ENCODE measurements at places on chromosomes 6 and 20.

DNA sequence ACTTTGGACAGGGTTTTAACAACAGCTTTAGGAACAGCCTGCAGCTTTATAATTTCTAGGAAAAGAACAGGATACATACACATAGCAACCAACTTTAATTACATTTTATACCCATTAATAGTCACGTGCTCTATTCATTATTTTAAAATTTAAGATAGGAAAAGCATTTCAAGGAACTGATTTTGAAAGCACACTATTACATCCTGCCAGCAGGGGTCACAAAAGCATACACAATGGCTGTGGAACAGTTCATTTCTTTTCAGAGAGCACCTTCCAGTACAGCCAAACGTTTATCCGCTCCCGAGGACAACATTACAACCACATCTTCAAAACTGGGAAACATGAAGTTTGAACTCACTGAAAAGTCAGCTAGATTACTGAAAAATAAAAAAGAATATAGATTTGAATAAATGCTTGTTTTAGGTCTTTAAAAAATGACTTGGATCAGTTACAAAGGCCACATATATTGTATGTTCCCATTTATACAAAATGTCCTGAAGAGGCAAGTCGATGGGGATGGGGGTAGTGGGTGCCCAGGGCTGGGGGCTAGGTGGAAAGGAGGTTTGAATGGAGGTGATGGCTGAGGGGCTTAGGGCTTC lies 104.6 kb upstream of the EXOC2 start:
- peak; percentile 25 for DNase-seq

DNA sequence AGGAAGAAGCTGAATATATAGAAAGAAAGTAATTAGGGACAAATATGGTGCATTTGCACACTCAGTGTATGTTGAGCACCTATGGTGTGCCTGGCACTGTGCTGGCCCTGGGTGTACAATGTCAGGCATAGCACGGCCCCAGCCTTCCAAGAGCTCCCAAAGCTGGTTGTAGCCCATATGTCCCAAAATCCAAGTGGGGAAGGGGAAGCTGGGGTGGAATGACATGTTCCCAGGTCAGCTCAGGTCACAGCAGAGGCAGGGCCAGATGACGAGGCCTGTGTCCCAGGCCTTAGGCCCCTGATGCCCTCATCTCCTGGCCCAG lies 170.0 kb downstream of the VEGFA start:
- no peak for DNase-seq

DNA sequence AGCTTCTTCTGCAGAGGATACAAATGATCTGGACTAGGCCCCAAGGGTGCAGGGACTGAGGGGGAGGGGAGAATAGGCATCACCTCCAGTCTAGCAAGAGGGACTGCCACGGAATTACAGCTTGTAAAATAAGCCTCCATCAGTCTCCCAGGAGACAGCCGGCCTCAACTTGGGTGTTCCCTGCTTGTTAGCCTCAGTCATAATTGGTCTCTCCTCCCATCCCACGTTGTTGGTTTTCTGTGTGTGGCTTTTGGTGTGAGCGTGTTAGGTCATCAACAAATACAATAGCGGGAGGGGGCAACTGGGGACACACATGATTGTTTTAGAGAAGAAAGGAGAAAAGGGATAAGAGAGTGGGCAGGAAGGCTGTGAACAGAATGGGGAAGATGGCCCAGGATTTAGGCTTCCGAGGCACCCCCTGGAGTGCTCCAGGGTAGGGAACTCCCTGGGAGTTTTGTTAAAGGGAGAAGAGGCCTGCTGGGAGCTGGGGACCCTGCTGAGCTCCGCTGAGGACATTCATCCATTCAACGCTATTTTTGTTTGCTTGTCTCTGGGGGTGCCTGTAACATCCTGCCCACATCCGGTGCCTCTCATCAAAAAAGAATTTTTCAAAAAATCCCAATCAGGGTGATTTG lies 9.2 kb downstream of the FOXA2 start:
- DNase-seq: no peak

DNA sequence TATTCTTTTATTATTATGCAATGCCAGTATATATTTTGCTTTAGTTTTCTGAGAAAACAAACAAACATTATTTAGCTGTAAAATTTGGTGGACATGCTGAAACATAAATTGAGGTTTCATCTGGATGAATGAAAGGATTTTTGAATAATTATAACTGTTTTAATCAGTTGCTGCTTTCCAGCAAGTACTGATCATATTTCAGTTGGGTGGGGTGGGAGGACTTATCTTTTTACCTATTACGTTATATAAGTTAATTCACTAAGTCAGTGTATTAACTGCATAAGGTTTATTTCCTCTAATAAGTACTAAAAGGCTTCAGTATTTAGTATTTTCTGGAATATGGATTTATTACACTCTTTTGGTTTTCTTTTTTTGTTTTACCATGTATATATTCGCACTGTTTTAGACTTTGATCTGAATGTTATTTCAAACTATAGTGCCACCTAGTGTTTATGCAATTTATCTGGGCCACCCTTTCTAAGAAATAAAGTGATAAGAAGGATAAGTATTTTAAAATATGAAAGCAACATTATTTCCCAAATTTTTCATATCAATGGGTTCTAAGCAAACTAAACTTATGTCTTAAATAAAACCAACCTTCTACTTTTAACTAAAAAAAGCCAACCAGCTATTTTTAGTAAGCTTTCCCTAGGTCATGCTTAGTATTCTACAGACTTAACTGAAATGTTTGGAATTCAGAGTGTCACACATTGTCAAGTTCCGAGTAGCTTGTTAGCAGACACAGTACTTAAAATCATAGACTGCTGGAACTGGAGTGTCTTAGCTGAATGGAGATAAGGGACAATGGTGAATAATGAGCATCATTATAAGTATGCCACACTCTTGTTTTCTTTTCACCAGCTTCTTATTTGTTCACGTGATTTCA lies 105.4 kb upstream of the MCHR2 start:
- no peak for DNase-seq

- no peak for DNase-seq
These were observed 53.9 kb downstream of the AFG1L start for GRCh38 chr6:108348655-108349349.

DNA sequence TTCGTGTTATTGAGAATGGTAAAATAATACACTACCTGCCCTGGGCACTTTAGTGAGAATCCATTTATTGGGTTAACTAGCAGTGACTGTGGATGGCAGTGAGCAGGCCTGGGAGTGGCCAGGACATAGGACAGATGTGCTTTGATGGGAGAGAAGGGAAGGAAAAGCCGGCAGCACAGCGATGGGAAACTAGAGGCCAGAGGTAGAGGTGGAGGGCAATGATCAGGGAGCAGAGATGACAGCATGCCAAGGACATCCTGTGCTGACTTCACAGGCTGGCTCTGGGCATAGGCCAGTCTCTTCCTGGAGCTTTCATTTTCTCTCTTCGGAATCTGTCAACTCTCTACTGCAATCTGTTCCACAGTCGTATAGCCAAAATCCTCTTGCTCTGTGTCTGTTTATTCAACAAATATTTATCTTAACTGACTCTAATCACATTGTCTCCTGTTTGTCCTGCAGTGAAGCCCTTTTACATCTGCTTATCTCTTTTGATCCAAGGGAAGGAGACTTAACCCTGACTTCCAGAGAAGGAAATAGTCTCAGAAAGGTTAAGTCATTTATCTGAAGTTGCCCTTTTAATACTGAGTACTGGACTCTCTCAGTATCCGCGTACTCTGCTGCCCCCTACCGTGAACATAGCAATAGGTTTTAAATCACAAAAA lies 18.4 kb upstream of the MMP24 start:
- DNase-seq: peak; percentile 47

DNA sequence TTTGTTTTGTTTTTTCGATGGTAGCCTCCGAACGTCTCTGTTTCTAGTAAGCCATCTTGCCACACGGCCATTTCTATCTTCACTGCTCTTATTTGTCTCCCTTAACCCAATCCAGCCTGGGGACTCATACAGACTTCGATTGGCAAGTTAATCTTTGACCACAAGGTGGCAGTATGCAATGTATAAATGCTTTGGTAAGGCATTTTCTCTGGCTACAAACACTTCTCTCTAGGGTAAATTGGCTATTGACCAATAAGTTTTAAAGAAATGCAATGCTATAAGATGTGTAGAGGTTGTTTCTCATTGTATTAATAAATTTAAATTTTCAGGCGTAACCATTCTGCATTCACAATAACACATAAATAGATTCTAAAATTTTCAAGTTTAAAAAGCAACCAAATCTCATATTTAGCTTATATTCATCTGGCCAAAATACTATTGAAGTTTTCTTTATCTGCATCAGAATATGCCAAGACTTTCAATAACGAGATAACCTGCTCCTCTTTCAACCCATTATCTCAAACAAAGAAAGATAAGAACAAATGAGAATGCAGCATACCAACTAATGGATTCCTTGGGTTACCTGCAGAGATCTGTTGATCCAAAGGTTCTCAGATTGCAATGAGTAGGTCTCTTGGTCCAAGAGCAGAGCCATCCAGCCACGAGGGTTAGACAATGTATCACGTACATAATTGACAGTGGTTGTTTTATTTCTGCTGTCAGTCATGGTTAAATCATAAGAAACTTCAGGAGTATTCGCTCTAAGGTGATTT lies 231.9 kb downstream of the PKHD1 start:
- peak; percentile 45 for DNase-seq

GRCh38 chr6:134398453-134398852 lies 80.5 kb upstream of the SGK1 start:
- no peak for DNase-seq

GRCh38 chr6:61203966-61204496 lies 1082.0 kb downstream of the KHDRBS2 start:
- DNase-seq: no peak

DNA sequence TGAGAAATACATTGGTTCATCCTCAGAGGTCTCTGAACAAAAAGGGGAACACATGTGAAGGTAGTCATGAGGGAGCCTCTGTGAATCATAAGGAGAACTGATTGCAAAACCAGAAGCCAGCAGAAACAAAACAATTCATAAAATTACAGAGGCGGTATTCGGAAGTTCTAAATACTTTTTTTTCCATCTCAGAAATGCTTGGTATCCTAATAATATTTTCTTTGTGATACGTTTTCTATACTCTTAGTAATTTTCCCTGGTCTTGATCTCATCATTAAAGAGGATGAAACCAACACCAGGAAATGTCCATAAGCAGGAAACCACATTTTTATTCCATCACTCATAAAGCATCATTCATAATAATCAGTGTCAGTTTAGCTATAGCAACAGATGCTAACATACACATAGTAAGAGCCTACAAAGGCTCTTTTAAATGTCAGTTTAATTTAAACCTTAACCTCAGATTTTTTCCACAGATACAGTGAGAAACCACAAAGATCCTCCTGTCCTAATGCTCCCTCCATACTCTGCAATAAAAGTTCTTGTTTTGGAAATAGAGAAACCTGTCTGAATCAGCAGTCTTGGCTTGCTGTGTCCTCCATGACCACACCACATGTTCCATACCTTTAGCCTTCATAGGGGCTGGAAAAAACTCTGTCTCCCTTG lies 29.2 kb downstream of the SGK1 start:
- no peak for DNase-seq

GRCh38 chr6:48426636-48427035 lies 315.6 kb upstream of the PTCHD4 start:
- DNase-seq: no peak

GRCh38 chr6:33008944-33009861 lies at the start of gene HLA-DOA:
Gene HLA-DOA (minus strand): TSS chr6:33009591.
- no peak for DNase-seq

DNA sequence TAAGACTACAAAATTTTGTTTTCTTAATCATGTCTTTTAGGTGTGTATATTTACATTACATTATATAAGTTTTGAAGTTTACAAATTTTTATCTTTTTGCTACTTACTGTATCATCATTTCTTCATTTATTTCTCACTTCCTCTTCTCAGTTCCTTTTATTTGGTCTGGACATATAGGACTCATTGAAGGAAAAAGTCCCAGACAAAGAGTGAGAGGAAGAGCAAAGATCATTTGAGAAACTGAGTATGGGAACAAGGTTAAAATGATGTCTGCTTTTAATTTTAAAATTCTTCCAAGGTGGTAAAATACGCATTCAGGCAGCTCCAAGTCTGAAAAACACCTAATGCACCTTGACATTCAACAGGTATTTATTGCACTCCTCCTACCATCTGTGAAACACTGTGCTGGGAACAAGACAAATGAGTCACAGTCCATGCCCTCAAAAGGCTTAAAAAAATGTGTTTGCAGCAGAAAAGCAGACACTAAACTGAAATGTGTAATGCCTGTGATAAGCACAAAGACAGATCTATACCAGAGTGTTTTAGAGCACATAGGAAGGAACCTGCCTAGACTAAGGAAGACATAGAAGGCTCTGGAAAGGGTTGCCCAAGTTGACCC lies 63.2 kb downstream of the PKIB start:
- DNase-seq: no peak
